DMS 273 treated with DMSO at 0.1 percent for 48 hours (cell line): ENCODE measurements at places on chromosomes 16 and 17.

DNA sequence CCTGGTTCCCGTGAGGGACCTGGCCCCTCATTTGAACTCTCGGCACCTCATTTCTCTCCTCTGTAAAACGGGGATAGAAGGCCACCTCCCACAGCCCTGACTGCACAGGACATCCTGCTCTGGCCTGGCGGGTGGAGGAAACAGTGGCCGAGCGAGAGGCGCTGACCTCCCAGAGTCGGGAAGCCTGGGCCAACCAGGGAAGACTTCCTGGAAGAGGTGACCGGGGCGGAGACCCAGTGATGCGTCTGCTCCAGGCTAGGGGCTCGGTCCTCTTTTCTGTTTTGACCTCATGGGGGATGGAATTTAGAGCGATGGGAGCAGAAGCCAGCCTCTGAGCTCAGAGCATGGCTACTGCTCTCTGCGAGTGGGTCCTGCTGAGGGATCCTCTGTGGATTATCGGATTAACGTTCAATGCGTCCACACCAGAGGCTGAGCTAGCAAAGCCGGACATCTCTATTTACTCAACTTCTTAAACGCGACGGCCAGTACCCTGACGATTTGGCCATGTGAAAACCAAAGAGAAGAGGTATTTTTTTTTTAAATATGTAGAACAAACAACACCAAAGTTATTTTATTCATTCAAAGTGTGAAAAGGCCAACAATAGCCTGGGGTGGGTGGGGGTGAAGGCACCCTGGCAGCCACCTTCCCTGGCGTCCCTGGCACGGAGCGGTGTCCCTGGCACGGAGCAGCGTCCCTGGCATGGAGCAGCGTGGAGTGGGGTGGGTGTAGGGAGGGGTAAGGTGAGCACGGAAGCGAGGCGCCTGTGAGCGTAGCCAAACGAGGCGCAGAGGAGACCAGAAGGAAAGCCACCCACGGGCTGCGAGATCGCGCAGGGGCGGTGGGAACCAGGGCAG, 9.2 kb upstream of the MSLN start:
- no peak for DNase-seq

DNA sequence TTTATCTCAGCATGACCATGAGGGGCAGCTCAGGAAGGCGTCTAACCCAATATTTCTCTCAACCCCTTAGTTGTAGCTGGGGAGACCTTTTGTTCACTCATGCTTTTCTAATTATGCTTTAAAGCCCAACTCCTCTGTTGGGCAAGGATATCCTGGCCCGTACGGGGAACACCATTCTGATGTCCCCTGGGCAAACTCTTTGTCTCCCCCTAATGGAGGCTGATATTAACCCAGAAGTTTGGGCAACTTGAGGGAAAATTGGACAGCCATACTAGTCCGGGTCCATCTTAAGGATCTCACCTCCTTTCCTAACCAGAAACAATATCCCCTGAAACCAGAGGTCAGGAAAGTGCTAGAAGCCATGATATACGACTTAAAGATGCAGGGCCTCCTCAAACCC, 143.7 kb upstream of the COX10 start:
- DNase-seq: no peak

- no peak for DNase-seq
These were observed 12.6 kb upstream of the CEP20 start for GRCh38 chr16:15900901-15901500.

DNA sequence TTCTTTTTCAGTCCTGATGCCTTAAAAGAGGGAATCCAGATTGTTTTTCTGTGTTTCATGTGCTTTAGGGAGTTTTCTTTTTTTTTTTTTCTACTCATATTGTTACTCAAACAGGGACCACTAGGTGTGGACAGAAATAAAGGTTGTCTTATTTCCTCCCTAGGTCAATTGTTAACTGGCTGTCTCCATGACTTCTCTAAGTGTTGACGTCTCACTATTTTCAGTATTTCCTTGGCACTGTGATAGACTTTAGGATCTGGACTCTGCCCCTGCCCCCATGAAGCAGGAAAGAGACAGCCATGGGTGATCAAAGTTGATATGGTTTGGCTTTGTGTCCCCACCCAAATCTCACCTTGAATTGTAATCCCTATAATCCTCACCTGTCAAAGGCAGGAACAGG, 73.7 kb downstream of the AKAP1 start:
- no peak for DNase-seq

- no peak for DNase-seq
These were observed 11.3 kb downstream of the GINS2 start for GRCh38 chr16:85677383-85677967.

GRCh38 chr17:48498164-48498850, 32.5 kb downstream of the HOXB1 start:
- DNase-seq: no peak

DNA sequence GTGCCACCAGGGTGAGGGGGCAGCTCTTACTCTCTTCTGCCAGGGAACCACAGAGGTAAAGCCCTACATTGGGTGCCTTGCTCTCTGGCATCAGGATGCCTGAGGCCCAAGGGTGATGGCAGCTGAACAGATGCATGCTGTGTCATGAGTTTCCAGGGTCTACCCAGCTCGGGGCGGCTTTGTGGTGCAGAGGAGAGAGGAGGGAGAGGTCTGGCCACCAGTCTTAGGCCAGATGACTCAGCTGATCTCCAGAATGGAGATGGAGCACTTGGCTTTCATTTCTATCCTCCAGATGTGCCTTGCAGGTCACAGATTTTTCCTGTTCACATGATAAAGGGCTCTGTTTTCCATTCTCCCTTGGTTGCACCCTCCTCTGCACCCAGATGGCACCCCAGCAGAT, 23.6 kb upstream of the USP22 start:
- no peak for DNase-seq

DNA sequence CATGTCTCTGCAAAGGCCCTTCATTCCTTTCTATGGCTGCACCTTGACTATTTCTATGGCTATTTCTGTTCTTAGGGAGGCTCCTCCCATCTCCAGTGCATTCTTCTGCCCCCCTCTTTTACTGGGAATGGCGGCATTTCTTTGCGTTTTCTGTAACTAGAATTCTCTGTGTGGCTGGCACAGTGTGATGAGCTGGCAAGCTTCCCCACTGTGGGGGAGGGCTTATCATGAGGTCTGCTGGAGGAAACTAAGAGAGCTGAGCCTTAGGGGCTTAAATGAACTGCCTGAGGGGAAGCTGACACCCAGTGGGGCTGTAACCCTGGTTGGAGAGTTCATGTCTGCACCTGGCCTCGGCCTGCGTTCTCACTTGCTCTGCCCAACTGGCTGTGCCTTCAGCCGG, 1.5 kb upstream of the CARD14 start:
- DNase-seq: no peak

DNA sequence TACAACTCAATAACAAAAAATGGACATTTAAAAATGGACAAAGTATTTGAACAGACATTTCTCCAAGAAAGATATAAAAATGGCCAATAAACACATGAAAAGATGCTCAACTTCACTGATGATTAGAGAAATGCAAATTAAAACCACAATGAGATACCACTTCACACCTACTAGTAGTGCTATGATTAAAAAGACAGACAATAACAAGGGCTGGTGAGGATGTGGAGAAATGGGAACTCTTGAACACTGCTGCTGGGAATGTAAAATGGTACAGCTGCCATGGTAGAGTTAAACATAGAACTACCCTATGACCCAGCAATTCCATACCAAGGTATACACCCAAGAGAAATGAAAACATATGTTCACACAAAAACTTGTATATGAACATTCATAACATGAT, 24.9 kb downstream of the CFAP97D1 start:
- DNase-seq: no peak

GRCh38 chr17:43540821-43541674, 5.1 kb downstream of the ETV4 start:
- DNase-seq: no peak

GRCh38 chr16:27843800-27844199, 219.7 kb downstream of the GSG1L start:
- DNase-seq: no peak

GRCh38 chr17:3012926-3013581, 50.4 kb downstream of the OR1D5 start:
- DNase-seq: no peak

DNA sequence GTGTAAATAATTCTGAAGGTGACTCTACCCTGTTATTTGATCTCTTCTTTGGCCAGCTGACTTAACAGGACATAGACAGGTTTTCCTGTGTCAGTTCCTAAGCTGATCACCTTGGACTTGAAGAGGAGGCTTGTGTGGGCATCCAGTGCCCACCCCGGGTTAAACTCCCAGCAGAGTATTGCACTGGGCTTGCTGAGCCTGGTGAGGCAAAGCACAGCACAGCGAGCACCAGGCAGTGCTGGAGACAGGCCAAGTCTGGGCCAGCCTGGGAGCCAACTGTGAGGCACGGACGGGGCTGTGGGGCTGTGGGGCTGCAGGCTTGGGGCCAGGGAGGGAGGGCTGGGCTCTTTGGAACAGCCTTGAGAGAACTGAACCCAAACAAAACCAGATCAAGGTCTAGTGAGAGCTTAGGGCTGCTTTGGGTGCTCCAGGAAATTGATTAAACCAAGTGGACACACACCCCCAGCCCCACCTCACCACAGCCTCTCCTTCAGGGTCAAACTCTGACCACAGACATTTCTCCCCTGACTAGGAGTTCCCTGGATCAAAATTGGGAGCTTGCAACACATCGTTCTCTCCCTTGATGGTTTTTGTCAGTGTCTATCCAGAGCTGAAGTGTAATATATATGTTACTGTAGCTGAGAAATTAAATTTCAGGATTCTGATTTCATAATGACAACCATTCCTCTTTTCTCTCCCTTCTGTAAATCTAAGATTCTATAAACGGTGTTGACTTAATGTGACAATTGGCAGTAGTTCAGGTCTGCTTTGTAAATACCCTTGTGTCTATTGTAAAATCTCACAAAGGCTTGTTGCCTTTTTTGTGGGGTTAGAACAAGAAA, 5.1 kb downstream of the STH start:
- no peak for DNase-seq

- DNase-seq: no peak
These were observed 6.5 kb upstream of the FDXR start for GRCh38 chr17:74879308-74879707.

DNA sequence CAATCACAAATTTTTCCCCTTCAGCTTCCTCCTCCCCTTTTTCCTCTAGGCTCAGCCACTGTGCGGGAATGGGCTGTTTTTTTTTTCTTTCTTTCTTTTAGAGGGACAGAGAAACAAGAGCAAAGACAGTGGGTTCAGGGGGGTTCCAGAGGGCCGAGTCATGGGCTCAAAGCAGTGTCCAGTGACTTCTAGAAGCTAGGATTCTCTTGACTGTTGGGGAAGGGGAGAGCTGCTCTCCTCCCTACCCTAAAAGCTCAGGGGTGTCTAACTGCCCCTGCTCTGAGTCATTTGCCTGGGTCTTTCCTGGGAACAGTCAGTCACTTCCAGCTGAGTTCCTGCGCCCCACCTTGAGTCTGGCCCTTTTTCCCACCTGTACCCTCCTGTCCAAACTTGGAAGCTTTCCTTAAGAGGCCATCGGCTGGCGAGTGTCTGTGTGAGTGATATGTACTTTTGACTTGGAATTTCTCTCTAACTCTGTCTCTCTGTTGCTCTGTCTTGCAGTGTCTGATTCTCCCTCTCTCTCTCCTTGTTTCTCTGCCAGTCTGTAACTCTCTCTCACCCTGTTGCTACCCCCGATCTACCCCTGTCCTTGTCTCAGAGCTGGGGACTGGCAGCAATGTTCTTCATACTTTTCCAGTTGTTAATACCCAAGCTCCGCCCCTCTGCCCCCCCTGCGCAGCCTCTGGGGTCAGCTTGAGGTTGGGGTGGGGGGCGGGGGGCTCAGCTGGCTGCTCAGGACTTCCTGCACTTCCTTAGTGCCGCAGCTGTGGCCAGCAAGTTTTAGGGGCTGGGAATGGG, 2.4 kb downstream of the THRA start:
- no peak for DNase-seq

DNA sequence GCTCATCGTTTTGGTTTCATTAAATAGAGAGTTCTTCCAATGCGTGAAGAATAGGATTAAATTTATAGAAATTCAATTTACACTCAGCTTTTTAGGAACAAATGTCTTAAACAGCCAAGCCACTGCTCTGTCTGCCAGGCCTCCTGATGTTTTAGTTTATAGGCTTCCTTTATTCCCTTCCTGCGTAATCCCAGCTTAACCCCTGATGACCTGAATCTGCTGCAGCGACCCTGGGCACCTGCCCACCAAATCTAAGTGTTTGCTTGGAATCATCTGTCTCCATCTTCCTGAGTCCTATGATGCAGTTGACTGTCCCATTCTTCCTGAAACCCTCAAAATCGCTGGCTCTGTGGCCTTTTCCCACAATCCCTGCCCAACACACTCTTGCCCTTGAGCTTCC, 179.9 kb downstream of the GSG1L start:
- no peak for DNase-seq

GRCh38 chr16:4869147-4869805, 22.0 kb downstream of the UBN1 start:
- no peak for DNase-seq

DNA sequence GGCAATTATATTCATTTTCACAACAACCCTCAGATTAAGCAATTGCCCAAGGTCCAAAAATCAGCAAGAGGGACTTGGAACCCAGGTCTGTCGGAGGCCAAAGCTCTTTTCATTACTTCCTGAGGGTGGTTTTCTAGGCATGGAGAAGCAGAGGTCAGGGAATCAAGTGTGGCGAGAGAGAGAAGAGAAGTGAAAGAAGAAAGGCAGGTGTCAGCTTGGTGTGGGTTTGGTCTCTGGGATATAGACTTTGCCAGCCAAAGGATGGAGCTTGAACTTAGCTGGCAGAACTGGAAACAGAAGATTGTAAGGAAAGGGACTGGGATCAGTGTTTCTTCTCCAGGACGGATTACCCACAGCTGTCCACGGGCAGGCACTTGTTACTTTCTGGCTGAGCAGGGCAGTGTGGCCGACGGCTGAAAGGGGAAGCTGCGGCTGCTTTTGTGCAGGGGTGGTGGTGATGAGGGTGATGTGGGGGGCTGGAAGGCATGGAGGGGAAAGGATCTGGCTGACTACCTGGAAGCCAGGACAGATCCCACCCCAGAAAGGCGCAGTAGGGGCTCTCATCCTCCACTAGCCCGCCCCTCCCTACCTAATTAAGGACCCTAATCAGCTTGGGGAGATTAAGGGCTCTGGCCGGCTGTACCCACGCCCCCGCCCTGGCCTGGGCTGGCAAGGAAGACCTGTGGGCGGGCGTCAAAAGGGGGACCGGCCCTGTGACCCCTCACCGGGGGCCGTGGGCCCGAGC, at the start of gene GUCY2D:
Gene GUCY2D, plus strand, starts transcription at position 640 of the 745 bp plus-strand sequence. CDS start 433 bp downstream, outside the sequence.
- no peak for DNase-seq
